ENCODE measurements at places on chromosomes 12 and 14.

- DNase-seq, result no peak
These were observed 315.1 kb upstream of the PRKD1 start for GRCh38 chr14:30242744-30243143.

GRCh38 chr12:31317471-31318395 lies 8.2 kb downstream of the SINHCAF start:
- no peak for DNase-seq

- DNase-seq, result peak; percentile 65
These were observed at the start of gene FBXW8 for GRCh38 chr12:116910645-116911451. TSS of gene FBXW8 (plus strand) at chr12:116910950. CDS start at chr12:116911038, 88 bp downstream.

DNA sequence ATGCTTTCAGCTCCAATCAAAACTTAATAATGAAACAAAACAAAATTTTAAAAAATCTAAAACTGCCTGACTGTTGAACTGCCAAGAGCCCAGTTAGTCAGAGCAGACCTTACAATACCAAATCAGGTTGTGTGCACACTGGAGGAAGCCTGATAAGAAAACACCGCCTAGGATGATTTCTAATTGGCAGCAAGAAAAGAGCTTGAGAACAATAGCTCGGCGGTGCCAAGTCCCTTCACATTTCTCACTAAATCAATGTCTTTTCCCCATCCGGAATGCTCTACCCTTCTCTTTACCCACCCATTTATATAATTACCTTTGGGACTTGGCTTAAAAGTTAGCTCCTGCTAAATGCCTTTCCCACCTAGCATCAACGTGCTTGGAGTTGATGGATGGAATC lies 256.7 kb downstream of the C12orf75 start:
- DNase-seq, result no peak

GRCh38 chr14:93318927-93319326 lies 13.9 kb downstream of the BTBD7 start:
- DNase-seq, result no peak

DNA sequence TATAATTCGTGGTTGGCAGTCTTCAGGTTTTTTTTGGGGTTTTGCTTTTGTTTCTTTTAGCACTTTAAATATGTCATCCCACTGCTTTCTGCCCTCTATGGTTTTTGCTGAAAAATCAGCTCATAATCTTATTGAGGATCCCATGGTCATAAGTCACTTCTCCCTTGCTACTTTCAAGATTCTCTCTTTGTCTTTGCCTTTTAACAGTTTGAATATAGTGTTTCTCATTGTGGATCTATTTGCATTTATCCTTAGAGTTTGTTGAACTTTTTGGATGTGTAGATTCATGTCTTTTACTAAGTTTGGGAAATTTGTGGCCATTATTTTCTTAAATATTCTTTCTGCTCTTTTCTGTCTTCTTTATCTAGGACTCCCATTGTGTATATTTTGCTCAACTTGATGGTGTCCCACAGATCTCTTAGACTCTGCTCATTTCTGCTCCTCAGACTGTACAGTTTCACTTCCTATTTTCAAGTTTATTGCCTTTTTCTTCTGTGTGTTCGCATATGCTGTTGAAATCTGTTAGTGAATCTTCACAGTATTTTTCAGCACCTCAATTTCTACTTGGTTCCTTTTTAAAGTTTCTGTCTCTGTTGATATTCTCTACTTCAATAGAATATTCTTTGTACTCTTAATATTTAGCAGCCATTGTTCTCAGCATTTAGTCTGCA lies 70.8 kb downstream of the WNK1 start:
- DNase-seq, result no peak

GRCh38 chr14:67908052-67908754 lies 88.6 kb downstream of the RAD51B start:
- no peak for DNase-seq

DNA sequence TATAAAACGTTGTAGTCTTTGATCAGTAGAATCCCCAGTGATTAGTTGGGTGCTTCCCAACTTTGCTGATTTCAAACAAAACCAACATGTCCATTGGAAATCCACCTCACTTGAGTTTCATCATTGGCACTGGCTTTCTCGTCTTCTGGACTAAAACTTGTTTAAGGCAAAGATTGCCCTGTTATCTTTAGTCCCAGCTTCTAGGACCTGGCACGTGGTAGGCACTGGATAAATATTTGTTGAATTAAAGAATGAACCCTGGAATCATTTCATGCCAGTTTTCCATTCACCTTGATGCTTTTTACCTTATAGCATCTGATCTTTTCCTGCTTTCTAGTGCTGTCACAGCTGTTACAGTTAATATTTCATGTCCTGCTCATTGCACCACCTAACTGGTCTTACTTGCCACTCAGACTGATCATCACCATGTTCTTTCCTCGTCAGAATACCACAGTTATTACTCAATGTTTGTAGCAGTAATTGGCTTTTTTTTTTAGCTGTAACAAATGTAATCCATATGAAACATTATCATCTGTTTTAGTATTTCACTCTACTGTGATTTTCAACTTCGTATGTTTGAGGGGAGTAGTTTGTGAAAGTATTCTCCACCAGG lies 7.3 kb upstream of the C12orf50 start:
- DNase-seq, result no peak

DNA sequence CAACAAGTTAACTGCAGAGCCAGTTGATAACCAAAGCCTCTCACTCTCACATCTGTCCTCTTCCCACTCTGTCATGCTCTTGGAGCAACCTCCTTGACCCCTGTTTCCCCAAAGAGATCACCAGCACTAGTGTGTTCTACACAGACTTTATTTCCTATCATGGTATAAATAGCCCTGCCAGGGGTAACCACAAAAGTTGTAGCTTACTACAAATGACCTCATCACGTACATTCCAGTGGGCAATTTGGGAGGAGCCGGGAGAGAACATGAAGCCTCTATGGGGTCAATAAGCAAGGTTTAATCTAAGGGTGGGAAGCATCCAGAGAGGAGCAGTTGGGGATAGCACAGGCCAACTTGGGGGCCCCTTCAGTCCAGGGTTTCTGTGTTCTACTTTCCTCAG lies 186.5 kb downstream of the KCNA5 start:
- no peak for DNase-seq

DNA sequence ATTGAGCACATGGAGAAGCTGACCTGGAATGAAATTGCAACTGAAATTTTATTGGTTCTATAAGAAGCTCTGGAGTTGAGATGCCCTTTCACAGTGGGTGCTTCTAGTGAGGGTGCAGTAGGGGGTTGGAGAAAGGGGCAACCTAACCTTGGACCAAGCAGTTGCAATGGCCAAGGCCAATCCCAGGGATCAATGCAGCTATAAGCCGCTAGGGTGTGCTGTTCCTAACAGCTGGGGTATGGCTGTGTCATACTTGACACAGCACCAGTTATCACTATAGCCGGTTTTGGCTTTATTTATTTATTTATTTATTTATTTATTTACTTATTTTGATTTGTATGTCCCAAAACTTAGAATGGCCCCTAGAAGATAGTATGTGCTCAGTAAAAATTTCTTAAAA lies 505.9 kb downstream of the FLRT2 start:
- DNase-seq, result no peak

DNA sequence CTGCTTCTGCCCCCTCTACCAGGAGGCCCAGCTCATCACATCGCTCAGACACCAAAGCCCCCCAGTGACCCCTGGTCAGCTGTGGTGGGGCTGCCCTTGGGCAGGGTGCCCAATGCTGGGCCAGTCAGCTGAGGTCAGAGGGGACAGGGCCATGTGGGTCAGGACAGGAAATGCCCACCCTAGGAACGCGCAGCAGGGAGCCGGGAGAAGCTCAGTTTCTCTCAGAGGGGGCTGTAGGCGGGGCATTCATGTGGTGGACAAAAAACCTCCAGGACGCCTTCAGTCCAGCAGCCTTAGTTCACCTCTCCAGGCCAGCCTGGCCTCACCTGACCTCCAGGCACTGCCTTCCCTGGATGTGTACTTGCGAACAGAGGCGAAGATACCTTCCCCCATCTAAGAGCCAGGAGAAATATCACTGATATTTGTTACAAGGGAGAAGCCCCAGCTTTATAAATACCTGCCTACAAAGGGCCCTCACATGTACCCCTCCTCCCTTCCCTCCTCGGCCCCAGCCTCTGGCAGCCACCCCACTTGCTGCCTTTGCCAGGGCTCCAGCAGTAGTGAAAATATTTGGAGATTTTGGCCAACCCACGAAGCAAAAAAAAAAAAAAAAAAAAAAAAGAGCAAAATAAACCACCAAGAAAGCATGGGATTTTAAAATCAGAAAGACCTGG lies 41.9 kb upstream of the PLEKHG6 start:
- no peak for DNase-seq

- no peak for DNase-seq
These were observed 10.2 kb downstream of the STX2 start for GRCh38 chr12:130828895-130829294.

GRCh38 chr12:118541934-118542333 lies 165.6 kb downstream of the SUDS3 start:
- DNase-seq, result no peak

DNA sequence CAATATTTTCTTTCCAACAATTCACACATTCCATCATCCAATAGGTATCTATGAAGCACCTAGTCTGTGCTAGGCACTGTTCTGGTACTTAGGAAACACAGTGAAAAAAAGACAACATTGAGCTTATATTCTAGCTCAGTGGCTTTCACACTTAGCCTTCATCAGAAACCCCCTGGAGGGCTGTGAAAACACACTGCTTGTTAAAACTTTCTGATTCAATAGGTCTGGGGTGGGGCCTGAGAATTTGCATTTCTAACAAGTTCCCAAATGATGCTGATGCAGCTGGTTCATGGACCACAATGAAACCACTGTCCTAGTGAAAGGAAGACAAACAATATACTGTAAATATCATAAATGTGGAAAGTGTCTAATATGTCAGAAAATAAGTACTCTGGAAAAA lies 5.9 kb downstream of the VTI1B start:
- DNase-seq, result no peak

- DNase-seq, result no peak
These were observed 8.7 kb downstream of the ACACB start for GRCh38 chr12:109124878-109125648.

DNA sequence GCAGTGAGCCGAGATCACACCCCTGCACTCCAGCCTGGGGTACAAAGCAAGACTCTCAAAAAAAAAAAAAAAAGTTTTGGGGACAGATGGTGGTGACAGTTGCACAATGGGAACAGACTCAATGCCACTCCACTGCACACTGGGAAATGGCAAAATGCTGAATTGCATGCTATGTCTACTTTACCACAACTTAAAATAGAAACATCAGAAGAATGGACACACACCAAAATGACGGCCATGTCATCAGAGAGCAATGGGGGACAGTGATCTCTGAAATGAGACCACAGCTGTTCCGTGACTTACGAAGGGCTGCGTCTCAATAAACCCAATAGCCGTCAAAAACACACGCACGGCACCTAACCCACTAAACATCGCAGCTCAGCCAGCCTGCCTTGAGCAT lies 13.7 kb downstream of the DDX54 start:
- DNase-seq, result no peak

DNA sequence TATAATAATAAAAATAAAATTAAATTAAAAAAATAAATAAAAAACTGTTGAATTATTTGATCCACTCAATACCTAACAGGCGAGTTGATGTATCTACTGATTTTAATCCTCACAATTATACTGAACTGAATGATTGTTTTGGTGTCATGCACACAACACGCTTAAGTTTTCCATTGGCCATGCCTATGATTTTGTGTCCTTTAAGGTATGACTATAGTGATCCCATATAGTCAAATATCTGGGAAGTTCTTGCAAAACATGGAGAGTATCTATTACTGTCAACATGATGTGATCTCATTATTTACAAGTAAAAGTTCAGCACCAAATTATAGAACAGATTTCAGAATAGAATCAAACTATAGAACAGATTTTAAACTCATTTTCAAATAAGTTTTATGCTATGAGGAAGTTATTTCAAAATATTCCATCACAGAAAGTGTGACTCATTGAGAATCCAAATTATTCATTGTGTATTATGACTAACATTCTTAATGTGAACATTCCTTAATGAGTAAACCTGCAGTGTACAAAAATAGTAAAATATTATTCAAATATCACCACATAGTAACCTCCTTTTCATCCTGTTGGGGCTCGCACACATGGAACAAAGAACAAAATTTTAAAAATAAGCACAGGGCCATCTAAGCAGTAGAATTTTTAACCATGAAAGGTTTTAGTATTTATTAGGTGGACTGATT lies 190.4 kb downstream of the SLC25A21 start:
- no peak for DNase-seq

DNA sequence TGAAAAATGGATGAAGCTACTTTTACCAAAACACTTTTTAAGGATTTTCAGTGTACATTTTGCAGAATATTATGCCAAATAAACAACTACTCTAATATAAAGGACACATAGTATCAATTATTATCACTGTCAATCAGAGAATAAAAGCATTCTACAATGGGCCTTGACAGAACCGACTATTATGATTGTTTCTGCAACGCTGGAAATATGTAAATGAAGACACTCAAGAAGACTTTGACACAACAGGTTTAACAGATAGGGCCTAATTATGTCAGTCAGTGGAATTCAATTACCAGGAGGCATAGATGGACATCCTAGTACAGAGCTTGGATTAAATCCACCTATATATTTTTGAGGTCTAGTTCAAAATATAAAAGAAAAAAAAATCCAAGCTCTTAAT lies 58.7 kb upstream of the SOX5 start:
- DNase-seq, result no peak

DNA sequence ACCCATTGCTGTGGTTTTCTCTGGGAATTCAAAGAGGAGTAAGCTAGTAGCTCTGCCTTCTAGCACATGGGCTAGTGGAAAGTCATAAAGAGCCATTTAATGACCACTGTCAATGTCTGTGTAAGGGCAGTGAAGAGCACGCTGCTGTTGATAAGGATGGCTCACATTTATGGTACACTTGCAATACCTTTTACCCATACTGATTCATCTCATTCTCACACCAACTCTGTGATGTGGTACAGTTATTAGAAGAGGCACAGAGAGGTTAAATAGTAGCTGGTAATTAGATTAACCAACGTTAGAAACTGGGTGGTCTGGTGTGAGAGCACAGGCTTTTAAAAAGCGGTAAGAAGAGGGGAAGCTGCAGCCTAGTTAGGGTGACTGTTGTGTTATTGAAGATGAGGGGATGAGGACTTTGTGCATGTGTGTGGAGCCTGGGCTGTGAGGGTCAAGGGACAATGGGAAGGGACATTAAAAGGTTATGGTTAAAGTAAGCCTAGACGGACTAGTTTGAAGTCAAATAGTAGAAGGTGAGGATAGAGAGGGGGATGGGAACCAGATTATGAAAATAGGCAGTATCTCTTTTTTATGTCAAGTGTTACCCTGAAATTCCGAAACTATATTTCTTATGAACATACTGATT lies 25.2 kb downstream of the RASSF3 start:
- no peak for DNase-seq

GRCh38 chr12:102902093-102902492 lies 15.0 kb downstream of the PAH start:
- no peak for DNase-seq

GRCh38 chr12:4320497-4320852 lies 538 bp upstream of the TIGAR start:
- DNase-seq, result no peak

- DNase-seq, result peak; percentile 46
These were observed 4.6 kb downstream of the MTRFR start for GRCh38 chr12:123237646-123238329.

Data from activated T-cell treated with anti-CD3 and anti-CD28 coated beads for 48 hours (primary cell).